ENCODE measurements at places on chromosomes 3 and 15.

- no peak for DNase-seq
Observed at GRCh38 chr15:55515491-55515890, 7.5 kb upstream of the DNAAF4 start.

- DNase-seq = no peak
Observed at GRCh38 chr15:63389902-63390670, 8.4 kb upstream of the CA12 start.

DNA sequence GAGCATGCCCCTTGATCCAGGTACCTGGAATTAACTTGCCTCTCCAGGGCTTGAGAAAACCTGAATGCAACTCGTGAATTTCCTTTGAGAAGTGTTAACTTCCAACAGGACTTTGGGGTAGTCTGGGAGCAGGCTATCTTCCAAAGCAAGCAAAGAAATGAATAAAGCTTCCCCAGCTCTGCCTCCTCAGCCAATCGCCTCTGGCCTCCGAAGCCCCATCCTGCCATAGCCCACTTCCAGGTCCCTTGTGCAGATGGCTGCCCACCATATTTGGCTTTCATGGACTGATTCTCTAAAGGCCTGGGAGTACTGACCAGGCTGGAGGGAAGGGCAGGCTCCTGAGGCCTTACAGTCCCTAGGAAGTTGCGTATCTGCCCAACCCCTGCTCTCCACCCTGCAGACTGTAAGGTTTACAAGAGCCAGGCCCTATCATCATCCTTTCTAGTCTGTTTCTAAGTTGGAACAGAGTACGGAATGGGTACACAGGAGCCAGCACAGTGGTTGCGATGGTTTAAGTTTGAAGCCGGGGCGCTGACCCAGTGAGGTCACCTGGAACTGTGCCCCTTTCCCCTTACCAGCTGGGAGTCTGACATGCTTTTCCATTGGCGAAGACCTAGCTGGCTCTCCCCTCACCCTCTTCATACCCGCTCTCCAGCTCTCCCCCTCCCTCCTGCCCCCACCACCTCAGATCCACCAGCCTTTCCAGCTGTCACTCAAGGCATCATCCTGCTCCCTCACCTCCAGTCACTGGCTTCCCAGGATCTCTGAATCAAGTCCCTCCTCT, 1.1 kb upstream of the PML start:
- DNase-seq = no peak

DNA sequence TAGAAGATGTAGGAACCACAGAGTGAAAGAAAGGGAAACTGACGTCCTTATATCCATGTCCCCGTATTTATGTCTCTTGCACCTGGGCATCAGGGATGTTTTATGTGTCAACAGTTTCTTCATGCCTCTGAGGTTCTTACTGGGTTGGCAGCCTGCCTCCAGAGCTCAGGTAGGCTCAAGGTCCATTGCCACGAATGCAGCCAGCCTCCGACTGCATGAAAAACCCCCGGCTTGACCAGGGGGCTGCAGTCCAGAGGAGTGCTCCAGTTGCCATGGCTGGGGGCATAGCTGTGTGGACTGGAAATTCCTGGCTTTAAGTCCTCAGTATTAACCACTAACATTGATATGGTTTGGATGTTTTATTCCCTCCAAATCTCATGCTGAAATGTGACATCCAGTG, 2.8 kb upstream of the CSPG5 start:
- DNase-seq = no peak

DNA sequence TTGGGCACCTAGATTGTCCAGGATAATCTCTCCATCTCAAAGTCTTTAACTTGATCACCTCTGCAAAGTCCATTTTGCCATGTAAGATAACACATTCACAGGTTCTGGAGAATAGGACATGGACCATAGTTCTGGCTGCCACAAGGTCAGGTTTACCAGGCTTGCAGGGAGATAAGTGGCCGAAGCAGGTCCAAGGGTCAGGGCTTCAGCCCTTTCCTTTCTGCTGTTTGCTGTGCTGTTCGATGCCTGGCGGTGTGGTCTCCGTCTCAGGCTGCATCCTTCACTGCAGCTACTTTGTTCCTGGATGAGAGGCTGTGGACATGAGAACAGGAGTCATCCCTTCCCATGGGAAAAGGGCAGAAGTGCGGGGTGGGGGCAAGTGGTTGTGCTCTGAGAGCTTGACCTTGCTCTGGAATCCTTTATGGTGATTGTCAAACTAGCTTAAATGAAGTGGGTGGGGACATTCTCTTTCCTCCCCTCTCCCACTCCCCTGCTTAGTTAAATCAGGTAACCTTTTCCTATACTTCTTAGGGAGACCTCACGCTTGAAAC, 320.2 kb upstream of the C2CD4B start:
- DNase-seq = no peak

DNA sequence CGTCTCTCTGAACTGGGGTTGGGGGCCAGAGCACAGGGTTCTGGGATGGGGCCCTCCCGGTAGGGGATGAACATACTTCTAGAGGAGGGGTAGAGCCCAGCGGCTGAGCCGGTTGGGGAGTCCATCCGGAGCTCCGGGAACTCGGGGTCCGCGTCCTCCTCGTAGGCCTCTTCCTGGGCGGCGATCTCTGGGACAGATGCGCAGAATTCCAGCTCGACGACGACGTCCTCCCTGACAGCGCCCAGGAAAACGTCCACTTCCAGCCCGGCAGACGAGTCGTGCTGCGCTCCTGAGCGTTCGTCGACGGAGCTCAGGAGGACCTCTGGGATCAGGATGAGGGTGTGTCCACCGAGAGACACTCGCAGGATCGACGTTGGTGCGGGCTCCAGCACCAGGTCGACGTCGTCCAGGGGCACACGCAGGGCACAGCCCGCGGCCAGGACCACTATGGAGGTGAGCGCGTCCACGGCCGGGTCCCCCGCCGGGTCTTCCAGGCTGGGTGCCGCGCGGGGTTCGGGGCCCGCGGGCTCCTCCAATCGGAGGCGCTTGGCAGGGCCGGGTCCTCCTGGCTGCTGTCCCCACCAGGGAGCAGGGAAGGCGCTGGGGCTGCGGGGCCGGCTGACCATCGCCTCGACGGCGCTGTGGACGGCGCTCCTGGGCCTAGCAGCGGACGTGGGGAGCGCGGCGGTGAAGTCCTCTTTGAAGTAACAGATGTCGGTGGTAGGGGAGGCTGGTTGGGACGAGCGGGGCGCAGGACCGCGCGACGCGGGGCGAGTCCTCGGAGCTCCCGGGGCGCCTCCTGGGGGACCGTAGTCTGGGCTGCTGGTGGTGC, 474 bp downstream of the PRR23B start:
- DNase-seq = no peak

DNA sequence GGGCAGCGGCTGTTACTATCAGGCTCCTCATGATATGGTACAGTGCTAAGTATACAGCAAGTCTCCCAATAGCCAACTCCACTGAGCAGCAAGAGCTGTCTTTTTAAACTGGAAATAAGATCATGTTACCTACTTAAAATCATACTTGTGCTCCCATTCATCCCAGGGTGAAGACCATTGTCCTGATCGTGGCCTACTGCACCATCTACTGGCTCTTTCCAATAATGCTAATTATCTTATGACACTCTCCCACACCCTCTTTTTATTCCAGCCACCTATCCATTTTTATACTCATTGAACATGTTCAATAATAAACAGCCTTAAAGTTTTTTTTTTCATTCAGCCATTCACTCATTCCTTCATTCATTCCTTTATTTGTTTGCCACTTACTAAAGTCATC, 117.7 kb downstream of the GBE1 start:
- no peak for DNase-seq

- DNase-seq = no peak
Observed at GRCh38 chr15:74847432-74847831, 4.5 kb upstream of the ULK3 start.

DNA sequence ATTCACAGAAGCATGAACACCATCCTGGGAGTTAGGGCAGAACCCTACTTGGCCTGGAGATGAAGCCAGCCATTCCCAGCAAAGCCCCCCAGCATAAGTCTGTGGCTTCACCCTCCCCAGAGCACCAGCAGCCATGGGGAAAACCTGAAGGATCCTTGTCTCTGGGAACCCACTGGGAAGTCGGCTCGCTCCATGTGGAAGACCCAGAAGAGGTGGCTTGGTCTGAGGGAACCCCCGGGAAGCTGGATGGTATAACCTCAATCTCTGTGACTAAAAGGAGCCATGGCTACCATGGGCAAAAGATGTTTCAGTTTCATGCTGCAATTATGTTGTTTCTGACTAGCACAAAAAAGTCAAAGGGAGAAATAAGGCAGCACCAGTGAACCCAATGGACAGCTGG, 11.8 kb upstream of the RPUSD3 start:
- DNase-seq = no peak

- DNase-seq = no peak
Observed at GRCh38 chr15:48963524-48964113, at the start of gene SHC4. TSS of gene SHC4 (minus strand) at chr15:48963919. CDS start at chr15:48963015, 904 bp downstream.

GRCh38 chr3:75192146-75192616, 471.9 kb upstream of the FRG2C start:
- DNase-seq = peak; percentile 25

GRCh38 chr3:160403796-160404470, 4.5 kb downstream of the SMC4 start:
- no peak for DNase-seq

GRCh38 chr15:50075319-50075718, 43.7 kb downstream of the ATP8B4 start:
- no peak for DNase-seq

GRCh38 chr15:89197503-89197971, 23.8 kb downstream of the RLBP1 start:
- no peak for DNase-seq

DNA sequence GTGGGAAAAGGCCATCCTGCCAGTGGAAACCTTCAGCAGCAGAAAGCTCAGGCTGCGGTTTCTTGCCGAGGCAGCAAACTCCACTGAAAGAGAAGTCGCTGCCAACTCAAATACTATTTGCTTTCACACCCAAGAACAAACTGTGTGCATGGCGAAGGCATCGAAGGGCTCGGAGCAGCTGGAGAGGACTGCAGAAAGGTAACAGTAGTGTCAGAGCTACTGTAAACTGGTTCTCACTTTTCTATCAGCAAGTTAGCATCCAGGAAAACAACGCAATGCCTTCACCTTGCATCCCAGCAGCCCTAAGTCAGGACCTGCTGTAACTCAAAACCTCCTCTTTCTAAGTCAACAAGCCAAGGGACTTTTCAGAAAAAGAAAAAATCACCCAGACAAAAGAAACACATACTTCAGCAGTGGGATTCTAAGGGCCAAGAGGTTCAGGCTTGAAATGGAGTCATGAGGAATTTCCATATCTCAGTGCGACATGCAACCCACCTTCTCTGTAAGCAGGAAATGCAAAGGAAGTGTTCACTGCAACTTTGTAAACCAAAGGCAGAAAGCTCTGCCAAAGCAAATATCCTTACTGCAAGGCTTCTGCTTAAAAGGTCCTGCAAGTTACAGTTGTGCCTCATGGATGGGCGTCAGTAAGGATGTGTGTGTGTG, 193.5 kb downstream of the FOXP1 start:
- no peak for DNase-seq

DNA sequence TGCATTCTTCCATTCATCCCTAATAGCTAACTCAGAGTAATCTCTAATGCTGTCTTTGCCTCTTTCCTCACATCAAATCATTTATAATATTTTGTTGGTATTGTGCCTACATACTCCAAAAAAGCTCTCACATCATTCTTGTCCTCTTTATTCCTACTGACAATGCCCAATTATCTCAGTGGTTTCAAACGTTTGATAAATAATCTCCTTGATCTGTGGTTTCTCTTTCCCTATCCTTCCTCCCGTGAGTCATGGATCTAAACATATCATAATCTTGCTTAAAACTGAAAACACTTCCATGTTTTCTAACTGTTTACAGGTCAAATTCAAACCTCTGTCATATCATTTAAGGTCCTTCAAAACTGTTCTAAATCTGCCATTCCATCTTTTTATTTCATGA, 115.1 kb downstream of the CNTN6 start:
- no peak for DNase-seq

DNA sequence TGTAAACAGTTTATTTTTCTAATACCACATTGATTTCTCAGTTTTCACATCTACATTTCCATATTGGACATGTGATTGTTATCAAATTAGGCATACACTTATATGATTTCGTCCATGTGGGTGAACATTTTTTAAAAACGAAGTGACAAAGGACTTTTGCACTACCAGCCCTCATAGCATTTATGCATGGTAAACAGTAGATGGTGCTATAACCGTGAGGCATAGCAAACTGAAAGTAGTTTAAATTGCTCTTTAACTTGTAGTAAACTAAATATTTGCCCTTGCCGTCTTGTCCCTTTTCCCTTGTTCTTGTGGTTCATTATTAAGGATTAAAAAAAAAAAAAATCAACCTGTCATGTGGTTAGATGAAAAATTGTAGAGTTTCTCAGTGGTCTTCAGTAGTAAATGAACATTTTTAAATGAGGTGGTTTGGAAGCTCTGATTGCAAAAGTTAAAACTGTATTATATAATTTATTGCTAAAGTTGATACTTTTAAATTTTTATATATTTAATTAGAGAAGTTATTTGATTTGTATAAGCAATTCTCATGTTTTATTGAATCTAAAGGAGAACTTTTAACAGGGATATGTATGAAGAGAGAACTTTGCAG, 24.0 kb downstream of the STX19 start:
- no peak for DNase-seq

- DNase-seq = no peak
Observed at GRCh38 chr3:71168121-71168721, 415.3 kb downstream of the FOXP1 start.

DNA sequence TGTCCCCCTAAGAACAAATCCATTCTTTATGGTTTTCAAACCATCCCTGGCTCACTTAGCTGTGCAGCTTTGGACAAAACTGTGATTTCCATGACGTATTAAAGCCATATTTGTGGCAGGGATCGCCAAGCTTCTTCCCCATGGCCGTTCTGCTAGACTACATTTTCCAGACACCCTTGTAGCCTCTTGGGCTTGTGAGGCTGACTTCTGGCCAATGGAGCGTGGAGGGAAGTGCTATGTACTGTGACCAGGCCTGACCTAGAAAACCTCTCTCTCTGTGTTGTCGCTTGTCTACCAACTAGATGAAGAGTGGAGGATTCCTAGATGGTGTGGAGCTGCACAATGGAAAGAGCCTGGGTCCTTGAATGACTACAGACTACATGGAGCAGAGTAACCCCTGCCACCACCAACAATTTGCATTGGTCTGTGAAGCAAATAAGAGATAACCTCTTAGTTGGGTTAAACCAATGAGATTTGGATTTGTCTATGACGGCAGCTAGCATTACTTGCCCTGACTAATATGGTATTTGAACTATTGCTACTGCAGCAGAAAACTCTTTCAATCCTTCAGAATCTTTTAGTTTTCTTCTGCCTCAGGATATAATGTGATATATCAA, 22.1 kb upstream of the MGLL start:
- no peak for DNase-seq

DNA sequence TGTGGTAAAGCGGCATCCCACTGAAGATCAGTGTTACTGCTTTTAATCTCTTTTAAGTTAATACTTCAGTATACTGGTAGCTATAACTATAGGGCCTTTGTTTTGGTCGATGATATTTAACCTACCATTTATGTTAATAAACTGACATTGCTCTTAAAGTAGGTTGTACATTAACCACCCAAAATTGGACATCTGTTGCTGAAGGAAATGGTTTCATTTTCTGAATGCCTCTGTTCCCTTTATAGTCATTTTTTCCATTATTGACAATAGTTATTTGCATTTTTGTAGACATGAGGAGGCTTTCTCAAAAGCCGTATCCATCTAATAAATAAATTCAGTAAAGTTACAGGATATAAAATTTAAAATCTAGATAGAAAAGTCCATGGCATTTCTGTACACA, 252.4 kb upstream of the UBE2E1 start:
- DNase-seq = no peak
